ENCODE measurements at places on chromosomes 11 and 22.

DNA sequence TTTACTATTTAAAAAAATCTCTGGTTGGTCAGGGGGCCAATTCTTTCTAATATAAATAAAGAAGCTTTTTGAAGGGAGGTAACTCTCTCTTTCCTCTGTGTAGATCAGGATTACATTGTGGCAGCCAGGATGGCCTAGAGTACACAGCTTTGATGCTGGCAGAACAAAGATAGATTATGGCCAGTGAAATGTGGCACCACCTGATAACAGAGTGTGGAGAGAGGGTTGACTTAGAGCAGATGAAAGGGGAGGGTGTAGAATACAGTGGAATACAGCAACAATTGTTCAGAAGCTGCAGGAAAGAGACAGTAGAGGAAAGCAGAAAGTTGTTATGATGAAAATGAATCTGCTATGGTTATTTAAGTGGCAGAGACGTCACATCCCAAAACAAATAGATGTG lies 99.0 kb downstream of the FAR1 start:
- DNase-seq: no peak

DNA sequence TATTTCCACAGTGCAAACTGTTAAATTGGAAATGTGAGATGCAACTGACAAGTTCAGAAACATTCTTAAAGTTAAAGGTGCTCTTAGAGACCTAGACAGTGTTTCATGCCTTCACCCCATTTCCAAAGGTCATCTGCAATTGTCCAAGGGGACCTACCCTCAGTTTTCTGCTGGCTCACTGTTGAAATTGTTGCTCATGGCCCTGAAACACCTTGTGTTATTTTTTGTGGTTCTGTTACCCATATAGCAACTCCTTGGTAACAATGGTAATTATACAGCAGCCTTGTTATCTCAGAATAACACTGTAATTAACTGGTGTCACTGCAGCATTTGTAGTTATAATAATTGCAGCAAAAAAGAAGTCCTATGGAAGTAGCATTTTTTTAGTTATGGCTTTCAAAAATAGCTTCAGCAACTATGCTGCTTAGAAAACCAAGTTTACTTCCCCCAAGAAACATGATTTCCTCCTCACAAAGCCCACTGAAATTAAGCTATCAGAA lies 49.2 kb upstream of the CCDC34 start:
- DNase-seq: no peak

DNA sequence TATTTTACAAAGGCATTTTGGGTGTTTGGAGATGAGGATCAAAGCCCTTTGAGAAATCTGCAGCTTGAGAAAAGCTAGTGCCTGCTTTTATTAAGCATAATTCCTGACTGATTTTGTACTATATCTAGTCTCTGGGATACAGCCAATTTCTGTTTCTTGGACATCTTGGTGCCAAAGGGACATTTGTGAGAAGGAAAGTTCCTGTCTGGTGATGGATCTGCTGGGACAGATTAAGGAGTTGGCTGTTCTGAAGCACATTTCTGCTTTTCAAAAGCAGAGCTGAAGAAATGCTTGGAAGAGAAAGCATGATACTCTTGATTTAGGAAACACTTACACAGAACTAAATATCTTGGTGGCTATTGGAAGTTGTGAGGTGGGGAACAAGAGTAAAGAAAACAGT lies 254.6 kb upstream of the CCDC90B start:
- DNase-seq: no peak

GRCh38 chr11:104619751-104620150 lies 278.5 kb downstream of the CASP12 start:
- DNase-seq: no peak

DNA sequence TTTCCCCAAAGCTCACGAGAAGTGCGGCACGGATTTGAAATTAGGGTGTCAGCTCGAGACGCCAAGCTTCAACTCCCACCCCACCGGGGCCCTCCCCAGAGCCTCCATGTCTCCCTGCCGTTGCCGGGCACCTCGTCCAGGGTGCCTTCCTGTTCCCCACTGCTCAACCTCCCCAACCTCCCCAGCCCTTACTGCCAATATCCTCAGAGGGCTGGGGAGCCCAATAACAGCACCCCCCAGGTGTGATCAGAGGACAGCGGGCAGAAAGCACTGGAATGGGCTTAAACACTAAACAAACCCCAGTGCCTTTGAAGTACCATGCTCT lies 1336.4 kb downstream of the TBC1D22A start:
- no peak for DNase-seq

All from NCI-H1417 (cell line).